NCI-H1417 (cell line): ENCODE measurements at places on chromosomes 11 and 22.

- DNase-seq = no peak
Observed at GRCh38 chr22:44640618-44641155, 61.3 kb upstream of the PRR5 start.

DNA sequence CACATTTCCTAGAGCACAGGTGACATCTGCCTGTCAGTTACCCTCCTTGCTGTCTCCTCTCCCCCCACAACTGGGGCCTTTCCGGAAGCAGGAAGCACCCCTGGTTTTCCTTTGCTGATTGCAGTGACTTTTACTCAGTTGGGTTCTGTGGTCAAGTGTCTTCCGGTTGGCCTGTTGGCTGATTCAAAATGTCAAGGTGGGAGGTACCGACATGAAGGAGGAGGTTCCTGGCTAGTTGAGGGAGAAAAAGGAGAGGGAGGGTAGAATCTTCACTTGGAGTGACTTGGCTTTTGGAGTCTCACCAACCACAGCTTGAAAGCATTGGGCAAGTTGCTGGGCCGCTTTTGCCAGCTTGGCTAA, 9.3 kb upstream of the ADAMTS15 start:
- no peak for DNase-seq

- no peak for DNase-seq
Observed at GRCh38 chr22:50641696-50642607, 14.0 kb upstream of the ARSA start.

- peak; percentile 20 for DNase-seq
Observed at GRCh38 chr11:34495724-34496377, 17.7 kb downstream of the ELF5 start.
